ENCODE measurements at places on chromosomes 12 and 14.
A peak's percentile ranks its signal among the peaks of the same experiment; 100 is the strongest.

DNA sequence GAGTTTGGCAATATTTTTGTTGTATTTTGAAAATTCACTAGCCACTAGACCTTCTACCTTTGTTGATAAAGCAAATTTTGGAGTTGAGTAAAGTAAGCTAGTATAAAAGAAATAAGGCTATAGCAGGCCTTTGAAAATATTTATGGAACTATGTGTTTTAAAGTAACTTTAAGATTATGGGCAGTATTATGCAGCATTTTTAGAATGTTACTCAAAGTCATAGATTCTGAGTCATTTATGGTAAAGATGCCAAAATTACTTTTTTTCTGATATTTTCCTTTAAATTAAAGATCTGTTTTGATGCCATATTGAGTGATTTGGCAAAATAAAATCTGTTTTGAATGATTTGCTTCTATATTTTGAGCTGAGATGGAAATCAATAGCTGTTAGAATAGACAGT lies 57.2 kb downstream of the SYNE2 start:
- no peak for DNase-seq

DNA sequence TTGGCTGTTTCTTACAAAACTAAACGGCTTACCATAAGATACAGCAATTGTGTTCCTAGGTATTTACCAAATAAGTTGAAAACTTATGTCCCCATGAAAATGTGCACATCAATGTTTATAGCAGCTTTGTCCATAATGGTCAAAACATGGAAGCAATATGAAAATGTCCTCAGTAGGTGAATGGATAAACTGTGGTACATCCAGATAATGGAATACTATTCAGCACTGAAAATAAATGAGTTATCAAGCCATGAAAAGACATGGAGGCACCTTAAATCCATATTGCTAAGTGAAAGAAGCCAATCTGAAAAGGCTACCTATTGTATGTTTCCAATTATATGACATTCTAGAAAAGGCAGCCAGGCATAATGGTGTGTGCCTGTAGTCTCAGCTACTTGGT lies 40.7 kb downstream of the CFL2 start:
- DNase-seq = no peak

GRCh38 chr14:92653162-92653651 lies 95.2 kb downstream of the LGMN start:
- DNase-seq = no peak

DNA sequence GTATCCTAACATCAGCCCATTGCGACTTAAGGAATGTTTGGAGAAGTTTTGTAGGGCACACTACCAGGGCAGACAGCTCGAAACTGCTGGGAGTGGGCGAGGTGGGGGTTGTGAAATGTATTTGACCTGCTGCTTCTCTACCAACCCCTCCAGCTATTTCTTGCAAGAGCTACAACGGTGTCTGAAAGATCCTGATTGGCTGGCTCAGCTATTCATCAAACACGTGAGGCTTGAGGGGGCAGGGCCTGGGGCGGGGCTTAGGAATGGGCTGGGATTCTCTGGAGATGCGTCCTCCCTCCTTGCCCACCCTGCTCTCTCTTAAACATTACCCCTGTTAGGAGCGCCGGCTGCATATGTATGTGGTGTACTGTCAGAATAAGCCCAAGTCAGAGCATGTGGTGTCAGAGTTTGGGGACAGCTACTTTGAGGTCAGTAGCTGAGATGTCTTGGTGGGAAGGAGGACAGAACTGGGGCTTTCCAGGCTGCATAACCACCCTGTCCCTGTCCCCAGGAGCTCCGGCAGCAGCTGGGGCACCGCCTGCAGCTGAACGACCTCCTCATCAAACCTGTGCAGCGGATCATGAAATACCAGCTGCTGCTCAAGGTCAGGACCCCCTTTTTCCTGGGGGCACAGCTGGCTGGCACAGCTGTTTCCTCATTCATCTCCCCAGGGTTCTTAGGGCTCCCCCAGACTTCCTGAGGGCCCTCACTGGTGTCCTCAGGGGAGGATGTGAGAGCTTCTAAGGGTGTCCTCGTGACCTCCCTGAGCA lies 3.1 kb downstream of the ARHGEF25 start:
- DNase-seq = peak; percentile 30

DNA sequence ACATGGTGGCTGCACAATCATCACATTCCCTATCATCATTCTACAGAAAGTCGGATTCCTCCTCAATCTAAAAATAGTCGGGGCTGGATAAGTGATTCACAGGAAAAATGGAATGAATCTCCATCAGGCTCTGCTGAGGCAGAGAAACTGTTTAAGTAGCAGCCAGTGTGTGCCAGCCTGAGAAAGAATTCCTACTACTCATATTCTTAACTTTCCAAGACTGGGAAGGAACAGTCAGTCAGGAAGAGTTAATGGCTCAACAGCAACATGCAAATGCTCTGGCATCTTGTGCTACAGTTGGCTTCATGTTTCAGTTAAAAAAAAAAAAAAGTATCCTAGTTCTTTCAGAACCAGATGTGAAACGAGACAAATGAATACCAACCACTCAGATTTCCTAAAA lies 187.0 kb downstream of the GRIP1 start:
- no peak for DNase-seq

GRCh38 chr14:92040431-92041051 lies 682 bp upstream of the TRIP11 start:
- peak; percentile 63 for DNase-seq

- no peak for DNase-seq
These were observed 118.5 kb upstream of the C14orf180 start for GRCh38 chr14:104460791-104461651.

DNA sequence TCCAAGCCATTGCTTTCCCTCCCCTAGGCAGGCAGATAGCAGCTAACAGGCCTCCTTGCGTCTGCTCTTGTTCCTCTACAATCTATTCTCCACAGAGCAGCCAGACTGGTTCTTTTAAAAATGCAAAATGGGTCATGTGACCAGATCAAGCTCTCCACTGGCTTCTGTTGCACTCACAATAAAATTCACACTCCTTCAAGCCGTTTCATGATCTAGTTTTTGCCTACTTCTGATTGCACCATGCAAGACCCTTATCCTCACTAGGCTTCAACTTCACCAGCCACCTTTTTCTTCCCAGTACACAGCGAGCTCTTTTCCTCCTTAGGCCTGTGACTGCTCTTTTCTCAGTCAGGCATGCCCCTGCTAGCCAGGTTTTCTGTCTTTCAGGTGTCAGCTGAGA lies 6.1 kb upstream of the KRAS start:
- DNase-seq = peak; percentile 38

DNA sequence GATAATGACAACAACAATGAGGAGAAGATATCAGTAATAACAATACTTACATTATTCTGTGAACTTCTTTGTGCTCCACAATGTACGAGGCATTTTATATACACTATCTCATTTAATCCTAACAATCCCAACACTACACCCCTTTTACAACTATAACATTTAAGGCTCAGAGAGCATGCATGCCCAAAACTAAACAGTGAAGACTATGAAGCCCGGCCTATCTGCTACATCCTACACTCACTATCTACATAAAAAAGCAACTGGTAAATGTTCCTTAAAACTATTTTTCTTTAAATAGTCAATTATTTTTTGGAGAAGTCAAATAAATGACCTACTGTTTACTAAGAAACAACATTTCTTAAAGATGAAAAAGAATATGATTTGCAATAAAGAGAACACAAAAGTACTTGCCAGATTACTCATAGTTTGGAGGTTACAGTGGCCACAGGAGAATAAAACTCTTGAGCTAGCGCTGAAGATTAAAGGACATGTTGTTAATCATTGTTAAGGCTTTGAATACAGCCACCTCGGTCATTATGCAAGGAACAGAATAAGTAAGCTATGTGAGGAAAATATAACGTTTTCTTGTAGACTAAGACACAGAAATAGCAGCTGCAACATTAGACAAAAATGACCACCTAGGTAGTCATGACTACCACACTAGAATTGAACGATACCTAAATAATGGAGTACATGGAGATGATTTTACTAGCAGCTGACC lies 56.7 kb downstream of the EPS8 start:
- no peak for DNase-seq

DNA sequence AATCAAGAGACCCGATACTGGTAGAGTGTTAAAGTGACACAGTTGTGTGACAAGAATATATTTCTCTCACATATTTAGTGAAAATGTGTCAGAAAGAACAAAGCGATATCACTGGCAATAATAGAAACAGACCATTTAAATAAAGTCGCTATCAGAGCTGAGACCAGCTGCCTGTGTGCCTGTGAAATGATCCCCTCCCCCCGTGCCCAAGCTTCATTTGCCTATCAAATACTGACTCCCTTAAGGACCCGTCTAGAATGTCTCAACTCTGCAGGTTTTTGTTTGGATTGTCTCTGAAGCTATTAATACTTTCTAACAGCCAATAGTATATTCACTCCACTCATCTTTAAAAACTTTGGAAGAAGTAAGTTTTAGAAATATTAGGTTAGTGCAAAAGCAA lies 98.9 kb downstream of the EGLN3 start:
- no peak for DNase-seq

GRCh38 chr12:34625116-34625515 lies 602.8 kb downstream of the ALG10 start:
- peak; percentile 4 for DNase-seq

DNA sequence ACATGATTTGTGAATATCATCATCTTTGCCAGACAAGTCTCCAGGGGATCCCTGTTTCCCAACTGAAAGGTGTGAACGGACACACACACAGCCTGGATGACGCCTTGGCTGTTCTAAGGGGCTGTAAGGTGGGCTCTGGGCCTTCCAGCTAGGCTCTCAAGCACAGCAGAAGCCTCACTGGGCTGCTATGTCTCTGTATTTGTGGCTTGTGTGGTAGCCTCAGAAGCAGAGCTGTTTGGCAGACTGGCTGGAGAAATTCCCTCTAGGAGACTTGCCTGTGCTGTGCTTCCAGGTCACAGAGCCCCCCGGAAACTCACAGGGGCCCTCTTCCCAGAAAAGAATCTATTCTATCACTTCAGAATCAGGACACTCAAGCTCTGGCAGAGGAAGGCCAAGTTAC lies 21.4 kb downstream of the OTUB2 start:
- DNase-seq = no peak

- DNase-seq = no peak
These were observed 7.9 kb upstream of the NAA25 start for GRCh38 chr12:112116232-112117060.

DNA sequence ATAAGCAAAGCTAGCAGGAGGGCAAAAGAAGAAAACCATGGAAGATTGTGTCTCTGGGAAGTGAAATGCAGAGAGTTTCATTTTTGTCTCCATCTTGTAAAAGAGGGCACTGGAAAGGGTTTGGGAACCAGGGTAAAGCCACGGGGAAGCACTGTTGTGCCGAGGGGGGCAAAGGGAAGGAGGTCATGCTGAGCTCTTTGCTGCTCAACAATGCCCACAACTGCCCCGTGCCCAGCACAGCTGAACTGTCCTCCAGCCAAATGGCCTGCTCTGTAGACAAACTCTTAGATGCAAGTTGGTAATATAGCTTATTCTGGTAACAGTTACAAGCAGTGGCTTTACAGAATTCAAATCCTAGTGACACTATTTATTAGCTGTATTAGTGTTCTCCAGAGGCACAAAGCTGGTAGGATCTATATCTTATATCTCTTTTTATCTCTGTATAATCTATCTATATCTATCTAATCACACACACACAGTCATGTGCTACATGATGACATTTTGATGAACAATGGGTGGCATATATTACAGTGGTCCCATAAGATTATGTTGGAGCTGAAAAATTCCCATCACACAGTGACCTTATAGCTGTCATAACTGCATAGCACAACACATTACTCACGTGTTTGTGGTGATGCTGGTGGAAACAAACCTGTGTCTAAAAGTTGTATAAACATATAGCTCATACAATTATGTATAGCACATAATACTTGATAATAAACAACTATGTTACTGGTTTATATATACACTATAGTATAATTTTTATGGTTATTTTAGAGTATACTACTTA lies 203.4 kb upstream of the DDHD1 start:
- peak; percentile 33 for DNase-seq

- no peak for DNase-seq
These were observed 80.3 kb downstream of the AVPR1A start for GRCh38 chr12:63070709-63071108.

GRCh38 chr12:63752841-63753240 lies 26.9 kb upstream of the RXYLT1 start:
- DNase-seq = no peak

DNA sequence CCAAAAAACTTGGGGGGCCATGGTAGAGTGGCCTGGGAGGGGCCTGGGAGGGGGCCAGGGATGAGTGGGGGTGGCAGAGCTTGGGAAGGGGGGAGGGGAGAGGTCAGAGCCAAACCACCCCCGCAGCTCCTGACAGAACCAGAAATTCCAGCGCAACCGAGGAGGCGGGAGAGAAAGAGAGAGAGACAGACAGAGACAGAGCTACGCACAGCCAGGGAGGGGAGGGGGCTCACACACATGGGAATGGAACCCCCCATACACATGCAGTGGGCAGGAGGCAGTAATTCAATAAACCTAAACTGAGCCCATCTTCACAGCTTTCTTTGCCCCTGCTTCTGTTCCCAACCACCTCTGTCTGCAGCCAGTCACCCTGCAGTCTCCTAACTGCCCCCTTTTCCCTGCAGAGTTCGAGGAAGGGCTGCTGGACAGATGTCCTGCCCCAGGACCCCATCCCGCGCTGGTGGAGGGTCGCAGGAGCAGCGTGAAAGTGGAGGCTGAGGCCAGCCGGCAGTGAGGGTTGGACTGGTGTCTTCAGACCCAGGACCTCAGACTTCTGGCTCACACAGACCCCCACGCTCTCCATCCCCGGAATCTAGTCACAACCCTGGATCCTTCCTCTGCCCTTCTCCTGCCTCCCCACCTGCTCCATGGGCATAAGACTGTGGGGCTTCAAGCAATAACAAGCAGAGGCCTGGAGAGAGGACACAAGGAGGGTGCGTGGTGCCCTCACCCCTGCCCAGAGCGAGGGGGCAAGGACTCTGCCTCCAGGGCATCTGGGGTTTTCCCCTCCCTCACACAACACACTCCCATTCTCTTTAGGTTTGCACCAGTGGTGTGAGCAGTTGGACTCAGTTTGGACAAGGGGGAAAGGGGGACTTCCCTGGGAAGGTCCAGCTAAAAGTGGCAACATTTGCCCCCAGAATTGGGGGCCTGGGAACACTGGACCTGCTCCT lies 5.6 kb downstream of the NAB2 start:
- no peak for DNase-seq

GRCh38 chr12:119593578-119594398 lies at the start of gene TMEM233:
TSS of gene TMEM233 (plus strand) at chr12:119593774. CDS start at chr12:119593849, 75 bp downstream.
- no peak for DNase-seq

DNA sequence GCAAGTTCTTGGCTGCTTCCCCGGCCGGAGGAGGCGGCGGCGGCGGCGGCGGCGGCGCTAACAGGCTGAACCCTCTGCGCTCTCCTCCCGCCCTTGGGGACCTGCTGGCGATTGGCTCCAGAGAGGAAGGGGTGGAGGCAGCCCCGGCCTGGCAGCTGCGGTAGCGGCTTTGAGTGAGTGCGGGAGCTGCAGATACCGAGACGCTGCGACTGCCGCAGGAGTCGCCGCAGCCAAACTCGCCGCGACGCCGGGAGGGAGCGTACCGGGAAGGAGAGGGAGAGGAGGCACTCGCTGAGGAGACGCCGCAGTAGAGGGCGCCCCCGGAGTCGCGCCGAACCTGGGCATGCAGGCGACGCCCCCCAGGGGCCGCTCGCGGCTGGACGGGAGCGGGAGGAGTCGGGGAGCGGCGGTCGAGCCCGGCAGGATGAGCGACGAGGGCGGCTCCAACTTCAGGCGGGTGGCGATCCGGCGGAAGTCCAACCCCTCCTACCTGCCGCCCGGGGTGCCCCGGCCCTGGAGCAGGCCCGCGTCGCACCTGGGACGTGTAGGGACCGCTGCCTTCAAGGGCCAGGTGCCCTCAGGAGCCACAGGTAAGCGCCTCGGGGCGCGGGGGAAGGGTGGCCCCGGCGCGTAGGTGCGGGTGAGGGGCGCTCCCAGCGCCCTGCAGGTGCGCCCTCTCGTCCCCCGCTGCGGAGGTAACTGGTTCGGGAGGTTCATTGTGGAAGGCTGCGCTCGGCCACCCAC lies at the start of gene FGD4:
Gene FGD4 (plus strand): TSS at position 189 of the 744 bp plus-strand sequence.
- DNase-seq = peak; percentile 79

All from bronchial epithelial cell (primary cell).